ENCODE measurements at places on chromosomes 16 and 17. TPM values are rescaled to one million over a fixed set of nuclear protein-coding genes. Genes with fewer than 3 reads are reported as not detected.
A peak's percentile ranks its signal among the peaks of the same experiment; 100 is the strongest.

The RGS9 gene
- 3.4 TPM for total RNA-seq

The KRT32 gene
- total RNA-seq: not detected

The RUNDC3A gene
- total RNA-seq: not detected

The KCNJ2 gene
- not detected for total RNA-seq

The FAAP100 gene
- total RNA-seq: 60.7 TPM

The FOXN1 gene
- not detected for total RNA-seq

The RND2 gene
- total RNA-seq: 1.2 TPM

The GRIN2C gene
- not detected for total RNA-seq

The MYH4 gene
- total RNA-seq: not detected

The GLIS2 gene
- not detected for total RNA-seq

GRCh38 chr16:56355786-56356275 lies 69.5 kb downstream of the AMFR start:
- H3K4me1 ChIP-seq: peaks cover 4% of the 10 kb centered on the region
- H3K4me3 ChIP-seq: no peak overlapping the region
- no peaks in the 10 kb centered on the region for H3K36me3 ChIP-seq
- H3K27ac ChIP-seq: no peak overlapping the region

DNA sequence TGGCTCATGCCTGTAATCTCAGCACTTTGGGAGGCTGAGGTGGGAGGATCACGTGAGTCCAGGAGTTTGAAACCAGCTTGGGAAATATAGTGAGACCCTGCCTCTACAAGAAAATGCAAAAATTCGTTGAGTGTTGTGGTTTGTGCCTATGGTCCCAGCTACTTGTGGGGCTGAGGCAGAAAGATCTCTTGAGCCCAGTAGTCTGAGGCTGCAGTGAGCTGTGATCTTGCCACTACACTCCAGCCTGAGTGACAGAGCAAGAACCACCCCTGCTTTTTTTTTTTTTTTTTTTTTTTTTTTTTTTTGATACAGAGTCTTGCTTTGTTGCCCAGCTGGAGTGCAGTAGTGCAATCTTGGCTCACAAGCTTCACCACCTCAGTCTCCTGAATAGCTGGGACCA lies 34.0 kb downstream of the ITGB3 start:
- no peak overlapping the region for H3K4me3 ChIP-seq
- no peaks in the 10 kb centered on the region for H3K36me3 ChIP-seq
- H3K27ac ChIP-seq: no peak overlapping the region
- H3K27me3 ChIP-seq: no peaks in the 10 kb centered on the region

DNA sequence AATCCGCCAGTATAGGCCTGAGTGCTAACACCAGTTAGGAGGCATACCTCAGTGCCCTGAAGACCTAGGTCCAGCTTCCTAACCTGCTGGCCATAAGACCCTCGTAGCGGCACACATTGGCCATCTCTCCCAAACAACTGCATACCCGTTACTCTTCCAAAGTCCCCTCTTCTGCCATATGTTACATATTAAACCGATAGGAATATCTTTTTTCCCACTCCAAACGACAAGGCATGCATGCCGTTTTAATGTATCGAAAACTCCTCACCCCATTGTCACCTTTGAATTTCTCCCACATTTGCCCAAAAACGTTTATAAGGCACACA lies 721 bp upstream of the AXIN2 start:
- H3K27me3 ChIP-seq: no peaks in the 10 kb centered on the region
- H3K4me1 ChIP-seq: peaks cover 16% of the 10 kb centered on the region
- no peak overlapping the region for H3K4me3 ChIP-seq
- H3K36me3 ChIP-seq: no peaks in the 10 kb centered on the region
- H3K27ac ChIP-seq: no peak overlapping the region

DNA sequence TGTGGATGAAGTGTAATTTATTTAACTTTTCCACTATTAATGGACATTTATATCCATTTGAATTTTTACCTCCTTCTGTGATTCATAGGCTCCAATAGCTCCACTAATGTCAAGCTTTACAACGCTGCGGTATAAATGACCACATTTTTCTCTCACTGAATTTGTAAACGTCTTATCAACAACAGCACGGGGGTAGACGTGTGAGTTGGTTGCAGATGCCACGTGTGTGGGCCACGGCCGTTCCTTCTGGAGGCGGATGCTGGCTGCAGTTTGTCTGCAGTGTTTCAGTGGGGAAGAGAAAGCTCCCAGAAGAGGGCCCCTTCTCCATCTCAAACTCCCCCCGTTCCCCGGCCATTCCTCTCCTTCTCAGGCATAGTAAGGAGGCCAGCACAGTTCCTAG lies 68.2 kb upstream of the XYLT1 start:
- no peaks in the 10 kb centered on the region for H3K36me3 ChIP-seq
- H3K27ac ChIP-seq: no peak overlapping the region
- no peak overlapping the region for H3K4me3 ChIP-seq
- DNase-seq: no peak
- H3K4me1 ChIP-seq: no peaks in the 10 kb centered on the region

GRCh38 chr17:19652595-19652994 lies 4.0 kb downstream of the ALDH3A2 start:
- H3K27me3 ChIP-seq: no peaks in the 10 kb centered on the region
- H3K4me3 ChIP-seq: no peak overlapping the region
- H3K36me3 ChIP-seq: peaks cover 3% of the 10 kb centered on the region
- no peak overlapping the region for H3K27ac ChIP-seq

DNA sequence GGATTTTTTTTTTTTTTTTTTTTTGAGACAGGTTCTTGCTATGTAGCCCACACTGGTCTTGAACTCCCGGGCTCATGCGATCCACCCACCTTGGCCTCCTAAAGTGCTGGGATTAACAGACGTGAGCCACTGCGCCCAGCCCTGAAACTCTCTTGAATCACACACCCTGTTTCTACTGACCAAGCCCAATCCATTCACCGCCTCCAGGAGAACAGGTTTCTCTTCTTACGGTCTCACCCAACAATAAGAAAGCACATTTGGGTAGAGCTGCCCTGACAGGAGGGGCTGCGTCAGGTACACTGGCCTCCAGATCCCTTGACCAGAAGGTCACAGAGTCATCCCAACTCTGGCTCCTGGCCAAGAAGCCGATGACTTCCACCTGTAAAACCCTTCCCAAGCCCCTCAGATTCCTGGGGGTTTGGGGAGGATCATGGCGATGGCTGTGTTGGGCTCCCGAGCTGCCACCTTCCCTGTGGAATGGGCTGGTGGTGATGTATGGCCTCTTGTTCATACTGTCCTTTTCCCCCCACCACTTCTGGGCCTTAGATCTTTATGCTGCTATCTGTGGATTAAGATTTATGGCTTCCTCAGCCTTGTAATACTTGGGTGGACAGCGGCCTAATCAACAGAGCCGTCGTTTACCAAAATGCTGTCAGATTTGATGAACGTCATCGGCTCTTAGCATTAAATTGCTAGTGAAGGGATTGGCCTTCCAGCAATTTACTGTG lies 89.1 kb downstream of the KATNIP start:
- DNase-seq: no peak
- H3K36me3 ChIP-seq: peaks cover 3% of the 10 kb centered on the region
- no peak overlapping the region for H3K4me3 ChIP-seq
- no peaks in the 10 kb centered on the region for H3K27me3 ChIP-seq

- no peak for DNase-seq
- no peaks in the 10 kb centered on the region for H3K27me3 ChIP-seq
- H3K27ac ChIP-seq: no peak overlapping the region
- no peaks in the 10 kb centered on the region for H3K36me3 ChIP-seq
- no peak overlapping the region for H3K4me3 ChIP-seq
Measured at GRCh38 chr16:1180549-1181403, 27.9 kb downstream of the CACNA1H start.

DNA sequence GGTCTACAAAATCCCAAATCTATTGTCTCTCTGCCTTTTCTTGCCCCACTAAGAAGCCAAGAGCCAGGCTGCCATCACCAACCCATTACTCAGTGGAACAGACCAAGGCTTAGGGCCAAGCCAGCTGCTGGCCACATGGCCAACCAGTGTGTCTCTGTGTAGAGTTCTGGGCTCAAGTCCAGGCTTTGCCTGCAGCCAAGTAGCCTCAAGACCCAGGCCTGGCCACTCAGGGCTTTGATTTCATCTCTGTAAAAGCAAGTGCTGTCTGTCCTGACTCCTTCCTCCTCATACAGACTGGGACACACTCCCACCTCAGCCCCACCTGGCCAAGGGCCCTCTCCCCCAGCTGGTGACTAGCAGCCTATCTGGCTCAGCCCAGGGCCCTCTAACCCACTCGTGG lies 14.6 kb downstream of the SREBF1 start:
- H3K36me3 ChIP-seq: no peaks in the 10 kb centered on the region
- H3K27me3 ChIP-seq: no peaks in the 10 kb centered on the region
- no peak overlapping the region for H3K27ac ChIP-seq
- H3K4me1 ChIP-seq: peaks cover 28% of the 10 kb centered on the region
- no peak overlapping the region for H3K4me3 ChIP-seq

GRCh38 chr17:76537578-76538280 lies at the start of gene CYGB:
TSS of gene CYGB (minus strand) at chr17:76537709. CDS start at chr17:76537542, 167 bp downstream.
- no peak within 1 kb of the TSS for H3K4me3 ChIP-seq
- no peaks in the 10 kb centered on the region for H3K36me3 ChIP-seq
- peaks cover 27% of the 10 kb centered on the region for H3K4me1 ChIP-seq
- H3K27ac ChIP-seq: no peak within 1 kb of the TSS
- peak; percentile 52 for DNase-seq
- peaks cover 24% of the 10 kb centered on the region for H3K27me3 ChIP-seq

DNA sequence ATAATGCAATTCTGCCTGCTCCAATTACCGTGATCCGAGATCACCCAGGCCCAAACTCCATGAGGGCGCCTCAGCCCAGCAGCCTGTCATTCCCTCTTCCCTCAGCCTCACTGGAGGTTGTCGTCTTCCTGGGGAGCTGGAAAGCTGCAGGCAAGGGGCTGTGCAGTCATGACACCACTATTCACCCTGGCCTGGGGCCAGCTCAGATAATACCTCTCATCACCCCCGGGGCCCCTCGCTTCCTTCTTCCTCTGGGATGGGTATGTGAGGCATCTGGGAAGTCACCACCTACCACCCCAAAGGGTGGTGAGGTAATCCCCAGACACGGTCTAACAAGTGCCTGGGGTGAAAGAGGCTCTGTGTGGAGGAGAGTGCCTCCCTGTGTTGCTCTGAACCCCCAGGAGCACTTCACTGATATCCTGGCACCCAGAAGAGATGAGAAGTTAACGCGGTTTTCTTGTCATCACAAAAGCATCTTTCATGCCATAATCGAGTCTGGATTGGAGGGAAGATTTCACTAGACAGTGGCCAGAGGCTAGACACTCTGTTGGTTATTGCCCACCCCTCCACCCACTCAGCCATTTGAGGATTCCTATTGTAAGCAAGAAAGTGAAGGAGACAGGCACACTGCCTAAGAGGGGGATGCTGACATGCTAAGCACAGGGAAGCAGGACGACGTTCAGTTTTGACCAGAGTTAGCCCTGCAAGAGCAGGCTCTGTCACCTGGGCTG lies 18.4 kb downstream of the CFAP20 start:
- peaks cover 20% of the 10 kb centered on the region for H3K36me3 ChIP-seq
- H3K27ac ChIP-seq: no peak overlapping the region
- no peak overlapping the region for H3K4me3 ChIP-seq
- H3K27me3 ChIP-seq: no peaks in the 10 kb centered on the region

DNA sequence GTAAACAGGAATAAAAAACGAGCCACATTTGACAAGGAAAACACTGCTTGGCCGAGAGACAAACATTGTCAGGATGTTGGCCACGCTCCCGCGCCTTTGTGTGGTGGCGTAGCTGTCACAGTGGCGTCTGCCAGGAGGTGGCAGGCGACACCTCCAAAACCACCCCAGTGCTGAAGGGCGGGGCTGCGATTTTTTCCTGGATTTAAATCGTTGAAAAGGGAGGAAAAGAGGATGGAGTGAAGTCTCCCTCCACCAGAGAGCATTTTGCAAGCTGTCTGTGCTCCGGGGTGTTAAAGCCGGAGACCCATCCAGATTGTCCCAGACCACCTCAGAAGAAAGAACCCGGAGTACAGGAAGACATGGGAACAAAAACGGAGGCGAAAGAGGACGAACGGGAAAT lies 12.7 kb downstream of the MRM3 start:
- no peaks in the 10 kb centered on the region for H3K27me3 ChIP-seq
- no peak overlapping the region for H3K4me3 ChIP-seq
- H3K4me1 ChIP-seq: no peaks in the 10 kb centered on the region

DNA sequence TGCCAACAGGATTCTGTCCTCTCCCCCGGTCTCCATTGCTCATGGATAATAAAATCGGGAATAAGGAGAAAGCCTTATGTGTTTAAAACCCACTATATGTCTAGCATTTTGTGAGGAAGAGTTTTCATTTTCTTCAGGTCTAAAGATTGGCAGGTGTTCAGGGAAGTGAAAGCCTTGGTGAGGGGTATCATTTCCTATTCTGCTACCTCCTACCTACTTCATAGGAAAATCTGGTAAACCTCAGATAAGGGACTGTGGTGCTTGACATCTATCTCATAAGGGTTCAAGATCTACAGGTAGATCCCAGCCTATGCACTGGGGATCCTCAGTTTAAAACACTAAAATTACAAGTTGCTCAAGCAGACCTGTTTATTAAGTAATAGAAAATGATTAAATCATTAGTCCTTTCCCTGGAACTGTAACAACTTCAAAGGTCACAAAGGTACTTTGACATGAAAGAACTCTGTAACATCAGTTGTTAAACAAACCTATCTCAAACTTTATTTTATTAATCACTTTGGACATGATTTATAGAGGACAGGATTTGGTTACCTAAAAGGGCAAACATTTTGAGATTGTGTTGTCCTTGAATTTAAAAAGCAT lies 6.5 kb downstream of the MOSMO start:
- H3K4me3 ChIP-seq: no peak overlapping the region
- H3K27me3 ChIP-seq: no peaks in the 10 kb centered on the region
- DNase-seq: peak; percentile 59
- no peaks in the 10 kb centered on the region for H3K36me3 ChIP-seq

All from B cell (primary cell).